D341Med (cell line): ENCODE measurements at places on chromosomes 7 and 10.

- no peak for DNase-seq
Measured at GRCh38 chr10:103666087-103666761, 172.7 kb downstream of the NEURL1 start.

GRCh38 chr7:46939089-46939488, 642.8 kb downstream of the TNS3 start:
- DNase-seq, result no peak

GRCh38 chr7:148419856-148420832, 170.4 kb upstream of the C7orf33 start:
- no peak for DNase-seq

DNA sequence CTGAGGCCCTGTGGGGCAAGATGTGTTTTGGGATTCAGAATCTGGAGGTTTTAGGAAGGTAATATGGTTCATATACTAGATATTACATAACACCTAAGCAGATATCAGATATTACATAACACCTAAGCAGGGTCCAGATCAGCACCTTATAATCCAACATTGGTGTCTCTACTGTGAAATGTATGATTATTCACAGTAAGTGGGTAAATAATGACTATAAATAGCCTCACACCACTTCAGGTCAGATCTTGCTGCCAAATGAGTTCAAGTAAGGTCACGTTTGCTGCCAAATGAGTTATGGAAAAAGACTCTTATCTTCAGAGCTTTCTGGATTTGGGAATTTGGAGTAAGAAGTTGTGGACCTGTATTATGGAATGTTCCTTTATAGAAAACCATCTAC, 14.6 kb downstream of the ADRB1 start:
- DNase-seq, result no peak

DNA sequence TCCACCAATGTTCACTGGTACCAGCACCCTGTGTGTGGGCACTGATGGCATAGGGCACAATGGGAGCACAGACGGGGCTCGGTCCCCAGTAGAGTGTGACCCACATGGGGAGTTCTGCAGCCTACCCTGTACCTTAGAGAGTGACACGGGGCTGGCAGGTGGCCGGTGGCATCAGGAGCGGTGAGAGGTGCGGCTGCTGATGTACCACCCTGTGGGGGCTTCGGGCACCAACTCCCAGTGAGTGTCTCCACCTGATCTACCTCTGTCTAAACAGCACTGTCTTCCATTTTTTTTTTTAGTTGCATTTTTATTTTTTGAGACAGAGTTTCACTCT, 4.1 kb downstream of the JAKMIP3 start:
- no peak for DNase-seq

DNA sequence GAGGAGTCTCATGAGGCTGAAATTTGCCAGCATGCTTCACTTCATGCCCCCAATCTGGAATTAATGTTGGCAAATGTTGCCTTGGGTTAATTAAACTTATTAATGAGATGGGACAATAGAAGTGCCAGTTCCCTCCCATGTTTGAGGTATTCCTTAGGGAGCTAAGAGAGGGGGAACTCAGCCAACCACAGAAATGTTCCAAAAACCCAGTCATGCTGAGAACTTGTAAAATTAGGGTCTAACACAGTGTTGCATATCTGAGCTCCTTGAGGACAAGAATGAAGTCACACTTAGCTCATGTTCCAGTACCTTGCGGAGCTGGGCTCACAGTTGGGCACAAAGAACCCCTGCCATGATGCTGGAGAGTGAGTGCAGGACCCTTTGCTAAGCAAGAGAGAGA, 89.4 kb downstream of the OAT start:
- no peak for DNase-seq

DNA sequence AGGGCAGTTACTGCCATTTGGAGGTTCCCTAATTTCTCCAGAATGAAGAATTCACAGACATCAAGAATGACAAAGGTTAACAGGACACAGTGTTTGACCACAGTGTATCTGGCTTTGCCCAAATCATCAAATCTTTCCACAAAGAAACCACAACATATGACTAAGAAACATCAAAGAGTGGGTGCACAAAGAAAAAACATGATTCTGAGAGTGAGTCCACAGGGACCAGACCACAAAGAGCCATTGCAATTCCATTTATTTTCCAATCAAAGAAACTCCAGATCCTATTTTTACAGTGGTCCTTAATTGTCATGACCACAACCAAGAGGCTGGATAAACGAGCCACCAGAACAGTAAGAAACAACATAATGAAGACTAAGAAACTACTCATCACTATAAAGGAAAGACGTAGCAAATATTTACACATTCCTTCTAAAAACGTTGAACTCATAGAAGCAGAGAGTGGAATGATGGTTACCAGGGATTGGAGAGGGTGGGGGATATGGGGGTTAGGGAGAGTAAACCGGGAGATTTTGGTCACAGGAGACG, 286.5 kb downstream of the DOCK4 start:
- DNase-seq, result no peak

DNA sequence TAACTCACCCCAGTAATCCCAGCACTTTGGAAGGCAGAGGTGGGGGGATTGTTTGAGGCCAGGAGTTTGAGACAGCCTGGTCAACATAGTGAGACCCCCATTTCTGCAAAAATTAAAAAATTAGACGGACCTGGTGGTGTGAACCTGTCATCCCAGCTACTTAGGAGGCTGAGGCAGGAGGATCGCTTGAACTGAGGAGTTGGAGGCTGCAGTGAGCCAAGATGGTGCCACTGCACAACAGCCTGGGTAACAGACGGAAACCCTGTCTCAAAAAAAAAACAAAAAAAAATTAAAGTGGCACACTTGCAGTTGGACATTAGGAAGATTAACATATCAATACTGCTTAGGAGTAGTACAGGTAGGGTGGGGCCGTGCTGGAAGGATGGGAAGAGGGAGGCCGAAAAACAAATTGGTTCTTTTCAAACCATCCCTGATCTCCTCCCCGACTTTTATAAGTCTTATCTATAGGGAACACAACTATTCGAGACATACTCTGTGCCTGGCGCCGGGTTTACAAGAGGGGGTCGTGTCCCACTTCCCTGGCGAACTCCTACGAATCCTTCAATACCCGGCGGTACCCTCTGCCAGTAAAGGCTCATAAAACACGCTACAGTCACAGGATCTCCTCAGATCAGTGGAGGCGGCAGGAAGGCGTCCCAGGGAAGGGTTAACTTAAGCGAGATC, 628 bp downstream of the TAF6 start:
- no peak for DNase-seq

DNA sequence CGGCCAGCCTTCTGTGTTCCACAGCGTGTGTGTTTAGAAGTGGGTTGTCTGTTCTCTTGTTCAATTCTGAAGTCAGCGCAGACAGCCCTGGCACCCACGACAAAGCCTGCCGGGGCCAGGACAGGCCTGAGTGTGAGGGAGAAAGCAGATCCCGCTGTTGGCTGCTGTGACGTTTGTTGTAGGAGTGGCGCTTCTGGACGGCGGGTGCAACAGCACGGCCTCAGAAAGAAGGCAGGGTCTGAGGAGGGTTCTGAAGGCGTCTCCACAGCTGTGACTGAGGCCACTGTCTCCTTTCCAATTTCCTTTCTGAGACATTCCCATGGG, 76.2 kb downstream of the VIPR2 start:
- no peak for DNase-seq

- DNase-seq, result no peak
Measured at GRCh38 chr7:132977234-132977633, 104.7 kb downstream of the CHCHD3 start.

DNA sequence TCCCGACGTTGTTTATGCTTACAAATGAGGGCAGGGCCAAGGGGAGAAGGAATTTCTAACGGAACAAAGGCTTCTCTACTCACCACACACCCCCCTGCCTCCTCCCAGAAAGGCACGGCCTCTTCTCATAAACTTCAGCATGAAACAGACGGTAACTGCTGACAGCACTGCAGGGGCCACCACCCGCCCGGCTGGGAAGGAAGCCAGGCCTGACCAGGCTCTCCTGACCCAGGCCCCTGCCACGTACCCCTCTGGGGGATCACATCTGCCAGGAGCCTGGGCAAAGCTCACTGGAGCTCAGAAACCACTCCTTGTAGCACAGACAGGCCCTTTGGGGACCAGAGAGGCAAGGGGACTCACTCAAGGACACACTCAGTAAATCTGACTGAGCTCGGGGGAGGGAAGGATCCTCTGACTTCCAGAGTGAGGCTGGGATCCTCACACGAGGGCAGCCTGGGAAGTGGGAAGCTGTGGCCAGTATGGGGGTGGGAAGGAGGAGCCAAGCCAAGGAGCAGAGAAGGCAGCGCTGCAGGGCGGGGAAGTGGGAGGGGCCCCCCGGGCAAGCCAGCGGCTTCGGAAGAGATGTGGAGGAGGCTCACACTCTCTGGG, 46.1 kb downstream of the ZCCHC24 start:
- peak; percentile 39 for DNase-seq

DNA sequence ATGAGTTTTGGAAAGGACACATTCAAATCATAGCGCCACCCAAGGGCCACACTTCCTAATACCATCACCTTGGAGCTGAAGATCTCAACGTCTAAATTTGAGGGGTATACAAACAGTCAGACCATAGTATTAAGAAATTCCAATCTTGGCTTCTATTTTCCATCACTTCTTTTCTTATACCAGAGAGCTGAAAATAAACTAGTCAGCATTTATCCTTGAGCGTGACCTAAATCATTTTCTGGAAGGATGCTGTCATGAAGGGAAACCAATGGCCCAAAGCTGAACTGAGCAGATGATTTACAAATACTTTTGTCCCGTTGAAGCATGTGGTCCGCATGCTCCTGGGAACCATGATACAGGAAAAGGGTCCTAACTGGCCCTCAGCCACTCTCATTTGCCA, 921.9 kb downstream of the CCSER2 start:
- no peak for DNase-seq

DNA sequence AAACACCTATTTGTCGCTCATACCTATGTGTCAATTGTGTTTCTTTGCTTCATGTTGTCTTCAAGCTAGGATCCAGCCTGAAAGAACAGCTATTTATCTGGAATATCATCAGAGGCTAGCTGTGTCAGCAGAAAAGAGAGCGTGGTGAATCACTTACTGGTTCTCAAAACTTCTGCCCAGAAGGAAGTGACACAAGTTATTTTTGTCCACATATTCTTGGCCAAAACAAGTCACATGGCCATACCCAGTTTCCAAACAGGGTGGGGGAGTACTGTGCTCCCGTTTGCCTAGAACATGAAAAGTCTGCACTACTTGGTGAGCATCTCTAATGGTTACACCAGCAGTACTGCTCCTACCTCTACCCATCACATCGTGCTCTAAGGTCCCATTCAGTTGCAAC, 160.9 kb upstream of the CSTF2T start:
- no peak for DNase-seq

GRCh38 chr7:116689790-116690259, 17.8 kb downstream of the MET start:
- no peak for DNase-seq

DNA sequence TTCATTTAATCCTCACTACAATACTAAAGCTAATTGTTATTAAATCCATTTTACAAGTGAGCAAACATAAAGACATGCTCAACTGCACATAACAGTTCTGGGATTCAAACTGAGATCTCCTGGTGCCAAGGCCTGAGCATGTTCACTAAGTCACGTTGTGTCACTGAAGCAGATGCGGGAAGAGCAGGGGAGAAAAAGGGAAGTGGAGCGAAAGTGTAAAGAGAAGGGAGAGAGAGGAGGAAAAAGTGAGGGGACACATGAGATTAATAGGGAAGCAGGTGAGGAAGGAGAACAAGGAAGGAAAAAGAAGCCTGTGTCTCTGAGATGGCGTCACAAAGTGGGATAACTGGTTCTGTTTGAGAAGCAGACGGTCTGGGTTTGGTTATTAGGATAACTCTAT, 38.9 kb upstream of the KAT6B start:
- DNase-seq, result no peak

DNA sequence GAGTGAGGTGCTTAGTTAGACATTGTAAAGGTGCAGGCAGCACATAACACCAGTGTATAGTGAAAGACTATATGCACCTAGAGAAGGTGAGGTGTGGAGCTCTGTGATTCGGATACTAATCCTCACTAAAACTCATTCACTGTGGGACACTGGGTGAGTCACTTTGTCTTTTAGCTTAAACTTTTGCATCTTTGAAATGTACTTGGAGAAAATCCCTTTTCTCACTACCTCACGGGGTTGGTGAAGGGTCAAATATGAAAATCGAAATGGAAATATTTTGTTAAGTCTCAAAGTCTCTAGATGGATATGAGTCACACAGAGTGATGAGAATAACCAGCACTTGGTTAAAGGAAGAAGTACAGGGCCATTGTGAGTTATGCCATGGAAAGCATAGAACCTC, 38.0 kb downstream of the MDFIC start:
- DNase-seq, result no peak

GRCh38 chr7:46173476-46174195, 252.6 kb upstream of the IGFBP3 start:
- no peak for DNase-seq

DNA sequence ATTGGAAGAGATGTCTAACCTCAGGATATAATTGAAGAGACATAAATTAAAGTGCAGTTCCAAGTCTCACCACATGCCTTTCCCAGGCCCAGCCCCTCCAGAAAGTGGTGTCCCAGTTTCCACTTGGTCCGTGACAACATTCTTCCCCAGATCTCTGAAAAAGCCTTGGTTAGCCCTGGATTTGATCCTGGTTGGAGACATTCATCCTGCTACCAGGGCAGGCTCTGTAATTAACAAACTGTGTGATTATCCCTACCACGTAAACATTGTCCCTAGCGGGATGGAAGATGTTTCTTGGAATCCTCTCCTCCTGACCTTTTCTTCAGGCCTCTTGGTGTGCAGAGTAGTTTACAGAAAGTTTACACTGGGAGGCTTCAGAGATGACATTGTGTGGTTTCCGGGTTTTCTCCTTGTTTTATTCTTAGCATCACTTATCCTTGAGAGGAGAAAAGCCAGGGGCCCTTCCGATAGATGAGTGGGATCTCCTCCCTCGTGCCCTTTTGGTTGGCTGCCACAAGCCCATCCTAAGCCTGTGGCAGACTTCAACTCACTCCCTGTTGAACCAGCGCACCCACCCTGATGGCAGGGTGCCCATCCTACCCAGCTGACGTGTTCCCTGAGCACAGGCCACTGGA, 83.8 kb downstream of the COL13A1 start:
- no peak for DNase-seq
